ENCODE measurements at places on chromosomes 11 and 22.

- DNase-seq, result peak; percentile 9
These were observed 524.5 kb downstream of the BRD1 start for GRCh38 chr22:49303061-49303735.

GRCh38 chr22:44366372-44367300 lies 53.9 kb upstream of the SHISAL1 start:
- DNase-seq, result no peak

DNA sequence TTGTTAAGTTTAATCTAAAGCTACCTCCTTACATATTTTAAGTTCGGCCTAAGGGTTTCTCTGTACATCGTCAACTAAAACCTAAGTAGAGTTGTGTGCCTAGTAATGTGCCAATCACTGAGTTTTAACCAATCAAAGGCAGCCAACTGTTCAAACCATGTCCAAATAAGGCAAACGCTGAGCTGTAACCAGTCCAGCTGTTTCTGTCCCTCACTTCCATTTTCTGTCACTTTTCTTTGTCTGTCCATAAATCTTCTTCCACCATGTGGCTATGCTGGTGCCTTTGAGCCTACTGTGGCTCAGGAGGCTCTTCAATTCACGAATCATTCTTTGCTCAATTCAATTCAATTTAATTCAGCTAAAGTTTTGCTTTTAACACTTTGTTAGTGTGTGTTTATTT lies 13.9 kb upstream of the ATXN10 start:
- DNase-seq, result no peak

GRCh38 chr22:42077486-42078125 lies 1.9 kb upstream of the SMDT1 start:
- no peak for DNase-seq

- no peak for DNase-seq
These were observed 104.6 kb downstream of the MUC15 start for GRCh38 chr11:26467506-26467905.

DNA sequence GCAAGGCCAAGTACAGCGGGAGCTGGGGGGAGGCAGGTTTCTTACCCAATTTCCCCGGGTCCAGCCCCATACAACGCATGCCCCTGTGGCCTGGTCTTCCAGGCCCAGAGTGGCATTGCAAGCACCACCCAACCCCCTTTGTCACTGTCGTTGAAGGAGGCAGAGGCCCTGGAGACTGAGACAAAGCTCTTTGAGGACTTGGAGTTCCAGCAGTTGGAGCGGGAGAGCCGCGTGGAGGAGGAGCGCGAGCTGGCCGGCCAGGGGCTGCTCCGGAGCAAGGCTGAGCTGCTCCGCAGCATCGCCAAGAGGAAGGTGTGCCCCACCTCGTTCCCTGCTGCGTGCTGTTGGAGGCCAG lies 27.8 kb downstream of the PHLDB1 start:
- DNase-seq, result no peak

DNA sequence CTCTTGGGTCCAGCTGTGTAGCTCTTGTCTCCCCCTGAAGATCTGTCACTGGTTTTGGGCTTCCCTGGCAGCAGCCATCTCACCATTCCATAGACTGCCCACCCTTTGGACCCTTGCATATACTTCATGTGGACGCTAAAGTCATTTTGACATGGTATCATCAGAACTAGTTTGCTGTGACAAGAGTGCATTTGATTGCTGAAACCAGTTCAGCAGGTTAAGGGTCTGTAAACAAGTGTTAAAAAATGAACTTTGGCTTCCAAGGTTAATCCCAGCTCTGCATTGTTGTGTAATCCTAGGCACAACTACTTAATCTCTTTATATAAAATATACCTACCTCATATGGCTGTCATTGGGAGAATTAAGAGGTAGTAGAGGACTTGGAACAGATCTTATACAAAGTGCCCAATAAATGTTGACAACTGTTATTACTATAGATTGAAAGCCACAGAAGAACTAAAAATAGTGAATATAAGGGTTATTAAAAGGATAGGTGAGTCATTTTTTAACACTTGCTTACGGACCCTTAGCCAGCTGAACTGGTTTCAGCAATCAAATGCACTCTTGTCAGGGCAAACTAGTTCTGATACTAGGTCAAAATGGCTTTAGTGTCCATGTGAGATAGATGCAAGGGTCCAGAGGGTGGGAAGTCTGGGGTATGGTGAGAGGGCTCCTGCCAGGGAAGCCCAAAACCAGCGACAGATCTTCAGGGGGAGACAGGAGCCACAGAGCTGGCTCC lies 29.4 kb downstream of the CCDC90B start:
- no peak for DNase-seq

- DNase-seq, result no peak
These were observed 14.0 kb upstream of the OAF start for GRCh38 chr11:120196826-120197225.

DNA sequence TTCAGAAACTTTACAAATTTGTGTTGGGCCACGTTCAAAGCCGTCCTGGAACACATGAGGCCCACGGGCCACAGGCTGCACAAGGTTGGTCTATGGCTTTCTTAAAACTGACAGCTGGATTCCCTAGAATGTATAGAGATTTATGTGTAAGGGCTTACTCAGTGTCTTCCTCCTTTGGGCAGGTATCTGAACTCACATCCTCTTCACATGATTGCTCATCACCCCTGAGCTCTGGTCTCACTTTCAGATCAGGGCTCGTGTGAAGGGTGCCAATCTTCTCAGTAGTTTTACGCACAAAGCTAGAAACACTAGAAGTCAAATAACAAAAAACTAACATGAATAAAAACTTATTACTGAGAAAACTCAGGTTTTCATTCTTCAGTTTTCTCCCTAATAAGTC lies 27.1 kb downstream of the HPS5 start:
- no peak for DNase-seq

GRCh38 chr11:77517226-77517625 lies 43.3 kb upstream of the PAK1 start:
- no peak for DNase-seq

DNA sequence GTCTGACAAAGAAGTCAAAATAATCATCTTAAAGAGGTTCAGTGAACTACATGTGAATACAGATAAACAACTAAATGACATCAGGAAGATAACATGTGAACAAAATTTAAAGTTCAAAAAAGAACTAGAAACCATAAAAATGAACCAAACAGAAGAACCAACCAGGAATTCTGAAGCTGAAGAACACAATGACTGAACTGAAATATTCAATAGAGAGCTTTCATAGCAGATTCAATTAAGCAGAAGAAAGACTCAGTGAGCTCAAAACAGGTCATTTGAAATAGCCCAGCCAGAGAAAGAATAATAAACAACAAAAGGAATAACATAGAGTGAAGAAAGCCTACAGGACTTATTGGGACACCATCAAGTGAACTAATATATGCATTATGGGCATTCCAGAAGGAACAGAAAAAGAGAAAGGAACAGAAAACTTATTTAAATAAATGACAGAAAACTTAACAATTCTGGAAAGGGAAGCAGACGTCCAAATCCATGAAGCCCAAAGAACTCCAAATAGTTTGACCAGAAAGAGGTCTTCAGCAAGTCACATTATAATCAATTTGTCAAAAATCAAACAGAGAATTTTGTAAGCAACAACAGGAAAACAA lies 11.0 kb upstream of the SLC36A4 start:
- DNase-seq, result no peak

GRCh38 chr11:119764108-119764868 lies 35.3 kb upstream of the NECTIN1 start:
- peak; percentile 66 for DNase-seq

DNA sequence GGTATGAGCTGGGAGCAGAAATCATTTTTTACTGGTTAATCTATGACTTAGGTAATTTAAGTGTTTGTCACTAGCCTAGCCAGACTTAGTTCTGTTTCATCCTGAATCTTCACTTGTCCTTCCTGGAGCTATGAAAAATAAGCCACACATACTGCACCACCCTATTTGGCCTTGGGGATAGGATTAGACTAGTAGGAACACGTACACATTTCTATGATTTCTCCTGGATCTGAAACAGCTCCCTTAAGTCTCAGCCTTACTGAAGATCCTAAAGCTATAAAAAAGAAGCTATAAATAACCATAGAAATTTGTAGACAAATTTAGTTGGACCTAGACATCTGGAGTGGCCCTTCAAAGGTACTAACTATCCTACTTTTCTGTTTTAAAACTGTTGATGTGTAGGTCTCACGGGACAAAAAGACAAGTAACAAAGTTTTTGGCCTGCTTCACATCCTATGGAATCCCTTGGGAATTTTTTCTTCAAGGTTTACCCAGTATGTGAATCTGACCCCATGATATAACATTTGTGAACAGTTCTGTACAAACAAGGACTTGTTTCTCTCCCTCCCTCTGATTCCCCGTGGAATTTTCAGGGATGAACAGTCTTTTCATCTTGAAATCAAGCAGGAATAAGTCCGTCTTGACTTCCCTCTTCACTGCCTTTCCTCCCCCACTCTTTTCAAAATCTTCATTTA lies 275.0 kb downstream of the FAM76B start:
- DNase-seq, result no peak

- DNase-seq, result no peak
These were observed 38.8 kb downstream of the RPUSD4 start for GRCh38 chr11:126172596-126173038.

DNA sequence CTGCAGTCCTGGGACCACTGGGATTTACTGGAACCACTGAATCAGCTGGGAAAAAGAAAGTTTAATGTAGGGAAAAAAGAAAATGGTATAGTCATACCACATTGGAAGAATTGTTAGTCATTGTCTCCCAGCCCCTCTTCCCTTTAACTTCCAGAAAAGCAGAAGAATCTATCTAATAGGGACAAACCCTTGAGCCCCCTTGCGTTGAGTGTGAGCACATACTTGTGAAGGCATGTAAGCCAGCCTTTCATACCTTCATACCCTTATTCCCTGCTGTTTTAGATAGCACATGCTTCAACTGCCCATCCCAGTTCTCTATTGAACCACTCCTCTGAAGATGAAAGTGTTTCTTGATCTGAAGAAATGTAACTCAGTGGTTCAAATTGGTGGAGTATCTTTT lies 6.6 kb downstream of the TREH start:
- DNase-seq, result no peak

GRCh38 chr11:30579415-30580175 lies 6.6 kb downstream of the MPPED2 start:
- no peak for DNase-seq

DNA sequence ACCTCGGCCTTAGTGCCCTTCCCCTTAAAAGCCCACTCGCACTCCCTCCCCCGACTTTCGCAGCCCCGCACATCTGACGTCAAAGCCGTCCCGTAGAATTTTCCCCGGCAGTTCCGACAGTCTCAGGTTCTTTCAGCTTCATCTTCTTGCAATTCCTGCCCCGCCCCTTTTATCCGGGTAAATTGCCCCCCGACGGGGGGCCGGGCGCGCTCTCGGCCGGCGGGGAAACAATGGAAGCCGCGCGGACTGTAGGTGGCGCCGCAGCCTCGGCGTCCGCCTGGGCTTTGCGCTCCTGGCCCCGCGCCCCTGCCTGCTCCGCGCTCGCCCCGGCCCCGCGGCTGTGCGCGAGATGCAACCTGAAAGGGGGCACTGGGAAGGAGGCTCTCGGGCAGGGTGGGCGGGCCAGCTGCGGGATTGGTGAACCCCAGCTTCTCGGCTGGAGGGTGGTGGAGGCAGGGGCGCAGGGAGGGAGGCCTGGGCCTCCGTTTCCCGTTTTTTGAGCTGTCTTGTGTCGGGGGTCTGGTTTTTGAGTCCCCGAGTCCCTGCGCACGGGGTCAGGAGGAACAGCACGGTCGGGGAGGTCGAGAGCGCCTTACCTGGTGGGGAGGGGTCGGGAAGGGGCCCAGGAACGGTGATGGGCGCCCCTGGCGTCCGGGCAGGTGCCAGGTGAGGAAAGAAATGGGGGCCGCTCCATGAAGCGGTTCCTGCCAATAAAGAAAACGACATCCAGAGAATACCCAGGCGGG lies 859 bp upstream of the FGF19 start:
- peak; percentile 49 for DNase-seq

- DNase-seq, result no peak
These were observed 12.6 kb downstream of the CHST1 start for GRCh38 chr11:45652781-45653180.

DNA sequence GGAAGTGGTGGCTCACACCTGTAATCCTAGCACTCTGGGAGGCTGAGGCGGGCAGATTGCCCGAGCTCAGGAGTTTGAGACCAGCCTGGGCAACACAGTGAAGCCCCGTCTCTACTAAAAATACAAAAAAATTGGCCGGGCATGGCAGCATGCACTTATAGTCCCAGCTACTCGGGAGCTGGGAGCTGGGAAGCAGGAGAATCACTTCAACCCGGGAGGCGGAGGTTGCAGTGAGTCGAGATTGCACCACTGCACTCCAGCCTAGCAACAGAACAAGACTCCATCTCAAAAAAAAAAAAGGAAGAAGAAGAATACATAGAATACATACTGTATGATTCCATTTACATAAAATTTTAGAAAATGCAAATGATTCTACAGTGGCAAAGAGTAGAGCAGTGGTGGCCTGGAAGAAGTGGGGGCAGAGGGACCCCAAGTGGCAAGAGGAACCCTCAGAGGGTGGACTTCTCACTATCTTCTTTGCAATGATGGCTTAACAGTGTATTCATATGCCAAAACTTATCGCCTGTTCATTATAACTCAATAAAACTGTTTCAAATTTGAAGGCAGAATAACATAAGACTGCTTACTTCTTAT lies 22.0 kb downstream of the PACSIN2 start:
- DNase-seq, result no peak

- DNase-seq, result peak; percentile 72
These were observed 1.3 kb upstream of the HDAC10 start for GRCh38 chr22:50252082-50253045.

- no peak for DNase-seq
These were observed 1.5 kb downstream of the ANO9 start for GRCh38 chr11:440065-441042.

DNA sequence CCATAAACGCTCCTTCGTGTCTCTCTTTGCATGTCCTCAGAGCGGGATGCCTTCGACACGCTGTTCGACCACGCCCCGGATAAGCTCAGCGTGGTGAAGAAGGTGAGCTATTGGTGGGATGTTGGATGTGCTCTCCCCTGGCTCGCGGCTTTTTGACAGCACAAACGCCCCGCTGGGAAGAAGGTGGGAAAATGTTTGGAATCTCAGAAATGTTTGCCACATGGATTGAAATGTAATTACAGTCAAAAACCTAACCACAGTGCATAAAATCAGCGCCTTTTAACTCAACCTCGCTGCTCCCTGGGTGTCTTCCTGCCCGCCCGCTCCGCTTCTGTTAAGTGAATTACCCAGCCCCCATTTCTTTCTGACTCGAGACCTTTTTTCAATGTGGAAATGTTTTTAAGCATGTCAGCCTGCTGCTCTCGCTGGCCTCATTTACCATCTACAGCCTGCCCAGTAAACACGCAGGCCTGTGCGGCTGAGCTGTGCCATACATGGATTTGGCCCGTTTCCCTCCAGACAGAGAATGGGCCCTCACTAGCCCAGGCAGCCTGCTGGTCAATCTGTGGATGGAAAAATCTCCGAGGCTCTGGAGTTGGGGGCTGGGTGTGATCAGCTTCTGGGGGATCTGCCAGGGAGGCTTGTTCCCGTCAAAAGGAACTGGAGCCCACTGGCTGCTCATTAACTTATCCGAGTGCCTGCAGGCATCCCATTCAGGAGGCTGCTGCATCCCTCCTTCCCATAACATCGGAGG lies 32.7 kb upstream of the PARVG start:
- DNase-seq, result peak; percentile 16
